ENCODE measurements at places on chromosomes 1 and 21.

DNA sequence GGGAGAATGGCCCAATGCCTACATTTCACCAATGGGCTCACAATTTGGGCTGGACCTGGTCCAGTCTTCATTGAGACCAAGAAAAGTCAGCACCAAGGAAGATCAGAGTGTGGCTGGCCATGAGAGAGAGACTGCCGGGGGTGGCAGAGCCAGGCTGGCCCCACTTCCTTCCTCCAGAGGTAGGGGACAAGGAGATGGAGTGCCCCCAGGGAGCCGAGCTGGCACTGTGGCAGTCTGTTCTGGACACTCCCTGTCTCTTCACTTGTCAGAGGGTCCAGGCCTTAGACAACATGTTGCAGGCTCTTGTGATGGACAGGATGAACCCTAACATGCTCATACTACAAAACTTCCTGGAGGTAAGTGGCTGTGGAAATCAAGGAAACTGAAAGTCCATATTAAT is 27.7 kb downstream of the INAVA start:
- DNase-seq, result no peak

GRCh38 chr21:42786884-42787283 is 92.5 kb downstream of the WDR4 start:
- no peak for DNase-seq

- DNase-seq, result no peak
These were observed 140.6 kb downstream of the RUNX1 start for GRCh38 chr21:34908419-34909055.

- no peak for DNase-seq
These were observed 66.7 kb upstream of the F3 start for GRCh38 chr1:94608142-94608851.

DNA sequence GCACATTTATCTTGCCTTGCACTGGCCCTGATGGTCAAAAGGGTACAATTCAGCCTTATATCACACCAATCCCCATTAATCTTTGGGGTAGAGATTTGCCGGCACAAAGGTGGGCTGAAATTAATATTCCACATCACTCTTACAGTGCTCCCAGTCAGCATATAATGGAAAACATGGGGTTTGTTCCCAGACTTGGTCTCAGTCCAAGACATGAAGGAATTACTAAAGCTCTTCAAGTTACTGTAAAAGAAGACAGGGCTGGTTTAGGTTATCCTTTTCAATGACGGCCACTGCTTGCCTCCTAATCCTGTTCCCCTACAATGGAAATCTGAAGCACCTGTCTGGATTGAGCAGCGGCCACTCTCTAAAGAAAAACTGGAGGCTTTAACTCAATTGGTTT is 160.7 kb downstream of the IER5 start:
- DNase-seq, result no peak

- no peak for DNase-seq
These were observed 58.5 kb downstream of the PALMD start for GRCh38 chr1:99704356-99704816.

DNA sequence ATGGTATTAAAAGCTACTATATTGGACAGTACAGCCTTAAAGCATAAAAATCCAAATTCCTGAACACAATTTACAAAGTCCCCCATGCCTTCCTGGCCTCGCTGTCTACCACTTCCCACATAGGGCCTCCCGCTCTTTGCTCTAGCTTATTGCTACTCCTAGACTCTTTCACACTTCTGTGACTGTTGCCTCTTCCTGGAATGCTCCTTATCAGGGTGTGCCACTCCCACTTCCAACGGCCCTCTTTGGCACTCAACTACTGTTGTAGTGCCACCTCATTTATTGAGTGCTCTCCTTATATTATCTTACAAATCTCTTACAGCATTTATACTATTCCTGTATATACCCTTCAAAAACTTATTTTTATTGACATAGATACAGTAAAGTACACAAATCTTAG is 4.8 kb downstream of the SARS1 start:
- DNase-seq, result no peak

- no peak for DNase-seq
These were observed 16.1 kb upstream of the KCNA3 start for GRCh38 chr1:110690709-110691365.

GRCh38 chr1:109523706-109524105 is 14.2 kb upstream of the AMIGO1 start:
- DNase-seq, result no peak

- no peak for DNase-seq
These were observed 63.7 kb downstream of the ACOT7 start for GRCh38 chr1:6329851-6330250.

GRCh38 chr21:36486246-36486645 is 6.3 kb upstream of the CLDN14 start:
- no peak for DNase-seq

GRCh38 chr1:17244821-17245740 is 3.8 kb upstream of the PADI3 start:
- no peak for DNase-seq

- peak; percentile 64 for DNase-seq
These were observed 520 bp upstream of the MR1 start for GRCh38 chr1:181033128-181033798.

GRCh38 chr1:10122926-10123325 is 87.4 kb upstream of the KIF1B start:
- no peak for DNase-seq

DNA sequence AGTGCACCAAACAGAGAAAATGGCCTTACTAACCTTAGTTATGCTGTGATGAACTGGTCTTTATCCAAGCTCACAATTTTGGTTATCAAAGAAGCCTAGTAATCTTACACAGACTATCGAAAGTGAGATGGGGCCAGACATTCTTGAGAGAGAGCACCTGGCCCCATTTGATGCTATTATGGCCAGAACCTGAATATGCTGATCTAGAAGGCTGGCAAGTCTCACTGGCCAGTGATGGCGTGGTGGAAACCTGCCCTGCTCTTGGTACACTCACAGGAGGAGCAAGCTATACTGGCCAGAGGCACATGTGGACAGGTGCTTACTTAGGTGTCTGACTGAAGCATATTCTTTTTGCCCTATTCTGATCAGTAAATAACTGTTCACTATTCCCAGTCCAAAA is 357.8 kb upstream of the ZRANB2 start:
- DNase-seq, result no peak

DNA sequence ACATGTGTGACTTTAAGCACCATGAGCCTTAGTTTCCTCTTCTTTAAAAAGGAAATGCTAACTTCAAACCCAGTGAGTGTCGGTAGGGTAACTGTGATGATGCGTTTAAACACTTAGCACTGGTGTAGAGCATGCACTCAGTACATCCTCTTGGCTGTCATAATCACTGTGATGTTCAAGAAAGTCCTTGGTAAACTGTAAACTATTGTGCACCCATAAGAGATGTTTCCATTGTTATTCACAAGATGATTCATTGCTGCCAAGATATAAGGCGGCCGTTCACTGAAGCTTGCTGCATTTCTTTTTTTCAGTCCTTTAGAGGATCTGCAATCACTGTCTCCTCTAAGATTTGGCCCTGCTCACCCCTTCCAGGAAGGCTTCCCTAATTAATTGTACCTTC is 61.8 kb upstream of the DAB1 start:
- no peak for DNase-seq

GRCh38 chr21:32381571-32381970 is 11.2 kb downstream of the URB1 start:
- DNase-seq, result no peak

GRCh38 chr1:203038891-203039608 is 12.8 kb downstream of the PPFIA4 start:
- DNase-seq, result no peak

- peak; percentile 44 for DNase-seq
These were observed 16.7 kb downstream of the ALX3 start for GRCh38 chr1:110053552-110054428.

DNA sequence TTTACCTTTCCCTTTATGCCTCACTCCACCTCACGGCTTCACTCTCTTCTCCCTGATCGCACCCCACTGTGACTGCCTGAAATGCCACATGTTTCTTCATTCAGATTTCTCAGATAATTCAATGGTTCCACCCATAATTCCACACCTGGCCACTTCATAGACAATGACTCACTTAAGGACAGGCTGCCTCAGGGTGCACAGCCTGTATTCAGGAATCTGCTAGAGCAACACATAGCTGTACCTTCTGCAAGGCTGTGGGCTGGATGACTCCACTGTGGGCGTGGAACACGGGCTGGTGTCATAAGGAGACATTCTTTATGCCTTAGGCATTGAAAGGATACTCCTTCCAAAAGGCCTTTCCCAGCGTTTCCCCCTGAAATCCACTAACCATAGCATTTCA is 36.1 kb downstream of the L1TD1 start:
- no peak for DNase-seq

DNA sequence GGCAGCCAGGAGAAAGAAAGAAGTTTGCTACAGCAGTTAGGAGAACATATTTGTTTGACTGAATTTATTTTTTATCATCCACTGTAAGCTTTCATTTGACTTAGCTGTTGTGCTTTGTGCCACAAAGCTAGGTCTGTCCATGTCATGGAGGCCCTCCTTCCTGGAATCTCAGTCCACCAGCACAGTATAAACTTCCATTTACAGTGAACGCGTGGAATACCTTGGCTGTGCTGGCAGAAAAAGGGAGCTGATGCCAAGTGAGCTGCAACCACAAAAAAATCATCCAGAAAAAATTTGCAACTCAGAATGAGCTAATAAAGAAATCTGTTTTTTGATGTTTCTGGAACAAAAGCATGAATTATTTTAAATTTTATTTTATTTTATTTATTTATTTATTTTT is 72.6 kb downstream of the ATP6V1G3 start:
- DNase-seq, result no peak

GRCh38 chr21:17709266-17709611 is 96.5 kb upstream of the BTG3 start:
- DNase-seq, result peak; percentile 51

DNA sequence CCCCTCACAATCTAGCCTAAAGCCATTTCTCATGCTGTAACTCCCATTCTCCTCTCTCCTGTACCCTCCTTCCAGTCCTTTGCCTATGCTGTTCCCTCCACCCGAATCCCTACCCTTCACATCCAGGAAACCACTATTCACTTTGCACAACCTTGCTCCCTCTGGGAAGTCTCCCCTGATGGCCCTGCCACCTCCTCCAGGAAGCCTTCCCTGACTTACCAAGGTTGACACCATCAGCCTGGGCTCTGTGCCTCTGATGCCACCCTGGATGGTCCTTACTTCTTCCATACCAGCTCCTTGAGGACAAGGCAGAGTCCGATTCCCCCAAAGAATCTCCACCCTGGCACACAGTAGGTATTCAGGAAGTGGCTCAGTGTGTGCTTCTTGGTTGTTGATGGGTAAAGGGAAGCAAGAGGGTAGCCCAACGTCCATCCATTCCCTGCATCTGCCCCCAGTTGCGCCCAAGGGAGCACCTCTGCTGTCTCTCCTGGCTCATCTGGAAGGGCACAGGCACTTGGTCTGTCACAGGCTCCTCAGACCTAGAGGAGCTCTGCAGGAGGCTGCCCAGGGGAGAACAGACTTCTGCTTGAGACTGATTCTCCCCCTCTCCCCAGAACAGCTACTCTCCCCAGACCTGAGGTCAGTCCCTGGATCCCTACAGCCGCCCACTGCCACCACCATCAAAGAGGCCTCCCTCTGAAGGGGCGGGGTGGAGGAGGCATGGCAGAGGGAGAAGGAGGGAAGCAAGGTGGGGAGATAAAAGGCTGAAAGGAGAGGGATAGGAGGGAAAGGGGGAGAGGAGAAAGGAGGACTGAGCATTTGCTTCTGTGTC is 36.1 kb upstream of the ZC3H12A start:
- no peak for DNase-seq

DNA sequence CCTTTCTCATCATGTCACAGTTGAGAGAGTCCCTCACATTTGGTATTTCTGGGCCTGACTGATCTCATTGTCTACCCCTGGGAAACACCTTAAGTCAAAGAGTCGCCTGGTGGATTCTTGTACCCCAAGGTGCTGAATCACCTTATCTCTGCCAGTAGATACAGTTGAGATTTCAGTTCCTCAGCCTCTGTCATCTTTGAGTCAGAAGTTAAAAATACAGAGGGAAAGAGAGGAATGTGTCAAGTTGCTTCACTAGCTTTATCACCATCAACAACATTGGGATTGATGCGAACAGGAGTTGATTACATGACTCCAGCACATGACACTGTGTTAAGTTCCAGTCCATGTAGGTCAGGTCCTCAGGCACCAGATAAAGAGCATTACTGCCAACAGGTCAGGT is 513.0 kb downstream of the NUF2 start:
- no peak for DNase-seq

DNA sequence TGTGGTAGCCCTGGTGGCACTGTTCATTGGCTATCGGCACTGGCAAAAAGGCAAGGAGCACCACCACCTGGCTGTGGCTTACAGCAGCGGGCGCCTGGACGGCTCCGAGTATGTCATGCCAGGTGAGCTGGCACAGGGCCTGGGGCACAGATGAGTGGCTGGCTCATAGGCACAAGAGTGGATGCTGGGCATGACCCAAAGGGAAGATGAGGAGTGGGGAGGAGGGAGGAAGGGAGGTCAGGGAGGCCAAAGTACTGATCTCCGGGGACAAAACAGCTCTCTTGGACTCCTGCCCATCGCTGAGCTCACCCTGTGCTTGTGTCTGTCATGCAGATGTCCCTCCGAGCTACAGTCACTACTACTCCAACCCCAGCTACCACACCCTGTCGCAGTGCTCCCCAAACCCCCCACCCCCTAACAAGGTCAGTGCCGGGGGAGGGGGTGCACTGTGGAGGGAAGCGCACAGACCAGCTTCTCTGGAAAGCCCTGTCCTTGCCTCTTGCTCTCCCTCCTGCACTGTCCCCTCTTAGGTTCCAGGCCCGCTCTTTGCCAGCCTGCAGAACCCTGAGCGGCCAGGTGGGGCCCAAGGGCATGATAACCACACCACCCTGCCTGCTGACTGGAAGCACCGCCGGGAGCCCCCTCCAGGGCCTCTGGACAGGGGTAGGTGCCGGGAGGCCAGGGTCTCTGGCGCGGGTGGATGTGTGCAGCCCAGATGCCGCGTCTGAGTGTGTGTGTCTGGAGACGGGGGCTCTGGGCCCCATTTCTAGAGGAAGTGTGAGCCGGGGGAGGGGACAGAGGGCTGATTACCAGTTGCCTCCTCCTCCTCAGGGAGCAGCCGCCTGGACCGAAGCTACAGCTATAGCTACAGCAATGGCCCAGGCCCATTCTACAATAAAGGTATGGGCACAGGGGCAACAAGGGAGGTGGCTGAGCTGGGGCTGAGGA is 7.3 kb upstream of the LRRC71 start:
- DNase-seq, result no peak

DNA sequence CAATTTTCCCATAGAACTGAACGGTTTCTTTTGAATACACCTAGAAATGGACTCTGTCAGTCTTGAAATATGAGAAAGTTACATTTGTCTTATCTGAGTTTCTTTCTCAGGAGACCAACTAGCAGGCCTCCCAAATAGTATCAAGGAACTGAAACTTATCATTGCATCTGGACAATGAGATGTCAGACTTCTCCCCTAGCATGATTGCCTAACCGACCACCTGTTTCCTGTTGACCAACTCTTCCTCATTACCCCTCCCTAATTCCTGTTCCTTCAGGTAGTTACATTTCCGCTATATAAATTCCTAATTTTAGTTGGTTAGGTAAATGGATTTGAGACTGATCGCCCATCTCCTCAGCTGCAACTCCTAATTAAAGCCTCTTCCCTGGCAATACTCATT is 1587.3 kb downstream of the NCAM2 start:
- DNase-seq, result no peak

- DNase-seq, result no peak
These were observed 163.5 kb downstream of the RYR2 start for GRCh38 chr1:237205400-237206064.

Measured in GM06990 (cell line).